NK-92 treated with Interleukin-12 subunit alpha and Interleukin-12 subunit beta, amount 100 ng/mL, for 24 hours (cell line): ENCODE measurements at places on chromosomes 16 and 17.

- DNase-seq, result no peak
These were observed 139.5 kb upstream of the PMFBP1 start for GRCh38 chr16:72311426-72311825.

GRCh38 chr17:82237746-82238471, 9.1 kb downstream of the SLC16A3 start:
- no peak for DNase-seq

- no peak for DNase-seq
These were observed 10.4 kb downstream of the LLGL1 start for GRCh38 chr17:18235743-18236256.

DNA sequence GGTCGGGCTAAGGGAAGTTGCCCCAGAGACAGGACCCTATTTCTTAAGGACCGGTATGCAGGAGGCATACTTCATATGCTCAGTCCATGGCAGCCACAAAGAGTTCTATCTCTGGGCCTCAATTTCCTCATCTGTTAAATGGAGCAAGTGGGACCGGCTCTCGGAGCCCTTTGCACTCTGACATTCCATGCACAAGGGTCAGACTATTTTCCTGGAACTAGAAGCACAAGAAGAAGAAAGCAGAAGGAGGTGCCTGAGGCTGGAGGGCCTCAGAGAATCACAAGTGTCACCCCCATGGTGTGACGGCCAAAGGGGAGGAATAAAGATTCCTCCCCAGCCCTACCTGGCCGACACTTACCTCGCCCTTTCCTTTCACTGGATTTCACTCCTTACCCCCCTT, 115.8 kb downstream of the GSG1L start:
- DNase-seq, result no peak

DNA sequence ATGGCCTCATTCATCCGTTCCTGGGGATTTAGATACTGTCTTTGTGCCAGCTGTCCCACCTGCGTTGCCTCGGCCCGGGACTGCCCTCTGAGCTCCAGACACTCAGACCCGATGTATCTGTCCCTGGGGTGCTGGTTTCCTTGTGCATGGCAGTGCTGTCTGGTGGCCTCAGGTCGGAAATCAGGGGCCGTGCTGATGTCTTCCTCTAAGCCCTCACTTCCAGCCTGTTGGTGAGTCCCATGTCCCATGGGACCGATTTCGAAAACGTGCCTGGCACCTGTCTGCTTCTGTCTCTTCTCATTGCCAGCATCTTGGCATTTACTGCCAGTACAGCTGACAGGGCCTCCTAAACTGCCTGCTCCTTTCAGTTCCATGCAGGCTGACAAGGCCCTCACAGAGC, 22.1 kb downstream of the NT5M start:
- no peak for DNase-seq

DNA sequence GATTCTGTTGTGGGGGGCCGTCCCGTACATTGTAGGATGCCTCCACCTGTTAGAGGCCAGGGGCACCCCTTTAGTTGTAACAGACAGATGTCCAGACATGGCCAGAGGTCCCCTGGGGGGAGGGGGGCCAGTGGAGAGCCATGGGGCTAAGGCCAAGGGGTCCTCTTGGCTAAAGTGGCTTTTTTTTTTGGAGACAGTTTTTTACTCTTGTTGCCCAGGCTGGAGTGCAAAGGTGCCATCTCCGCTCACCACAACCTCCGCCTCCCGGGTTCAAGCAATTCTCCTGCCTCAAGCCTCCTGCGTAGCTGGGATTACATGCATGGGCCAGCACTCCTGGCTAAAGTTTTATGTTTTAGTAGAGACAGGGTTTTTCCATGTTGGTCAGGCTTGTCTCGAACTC, 229.0 kb downstream of the CPPED1 start:
- DNase-seq, result no peak

DNA sequence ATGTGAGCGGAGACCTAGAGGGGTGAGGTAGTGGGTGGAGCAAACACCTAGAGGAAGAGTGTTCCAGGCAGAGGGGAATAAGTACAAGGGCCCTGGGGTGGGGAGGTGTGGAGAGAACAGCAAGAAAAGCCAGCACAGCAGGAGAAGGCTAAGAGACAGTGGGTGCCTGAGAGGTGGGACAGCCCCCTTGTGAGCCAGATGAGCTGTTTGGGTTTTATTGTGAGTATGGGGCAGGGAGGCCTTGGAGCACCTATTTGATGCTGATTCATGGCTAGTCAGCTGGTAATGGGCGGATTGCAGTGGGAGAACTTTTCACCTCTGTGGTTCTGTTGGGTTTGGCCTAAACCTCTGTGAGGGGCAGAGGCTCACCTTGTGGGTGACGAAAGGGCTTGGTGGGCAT, 68.4 kb downstream of the ABCC1 start:
- no peak for DNase-seq
